NCI-H748 treated with DMSO at 0.1 percent for 48 hours (cell line): ENCODE measurements at places on chromosomes 5 and 9.

GRCh38 chr9:96680812-96681499 is 25.8 kb upstream of the PRXL2C start:
- no peak for DNase-seq

DNA sequence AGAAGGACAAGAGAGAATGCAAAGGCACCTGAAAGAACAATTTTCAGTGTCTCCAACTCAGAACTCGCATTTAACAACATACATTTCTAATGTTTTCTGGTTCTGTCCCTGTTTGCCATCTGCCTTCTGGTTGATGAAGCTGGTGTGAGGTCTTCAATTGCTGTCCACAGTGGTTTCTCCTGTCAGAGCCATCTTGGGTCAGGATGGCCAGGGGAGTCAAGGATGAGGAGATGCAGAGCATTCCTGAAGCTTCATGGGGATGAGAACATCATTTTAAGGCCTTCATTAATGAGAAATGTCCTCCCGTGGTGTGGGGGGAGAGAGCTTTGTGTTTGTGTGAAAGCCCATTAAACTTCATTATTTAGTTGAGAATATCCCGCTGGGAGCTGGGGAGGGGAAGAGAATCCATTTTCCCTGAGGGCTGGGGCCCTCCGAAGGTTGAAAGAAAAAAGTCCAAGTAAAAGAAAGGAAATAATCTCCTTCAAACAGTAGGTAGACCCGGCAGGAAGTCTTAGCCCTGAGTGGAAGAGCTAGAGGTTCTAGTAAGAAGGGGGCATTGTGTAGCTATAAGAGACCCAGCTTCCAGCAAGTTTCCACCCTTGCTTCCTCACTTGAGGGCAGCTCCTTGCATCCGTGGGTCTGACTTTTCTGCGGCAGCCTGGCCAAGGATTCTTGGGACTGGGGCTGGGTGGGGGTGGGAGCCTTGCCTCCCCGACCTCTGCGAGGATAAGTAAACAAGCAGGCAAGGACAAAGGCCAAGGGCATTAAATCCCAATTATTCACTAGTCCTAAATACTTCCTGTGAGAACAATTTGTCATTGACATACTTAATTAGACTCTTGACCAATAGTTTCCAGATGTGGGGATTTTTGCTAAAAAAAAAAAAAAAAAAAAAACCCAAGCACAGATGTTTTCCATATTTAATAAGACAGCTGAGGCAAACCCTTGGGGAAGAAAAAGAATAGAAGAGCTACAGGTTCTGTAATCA is 119.2 kb downstream of the MSX2 start:
- DNase-seq, result no peak

GRCh38 chr5:7446913-7447312 is 51.0 kb downstream of the ADCY2 start:
- no peak for DNase-seq

GRCh38 chr5:177313561-177314259 is 2.0 kb upstream of the MXD3 start:
- DNase-seq, result no peak

- DNase-seq, result no peak
Measured at GRCh38 chr5:109411627-109412026, 1.9 kb upstream of the PJA2 start.

- DNase-seq, result no peak
Measured at GRCh38 chr5:6503342-6503741, 54.7 kb downstream of the UBE2QL1 start.

- DNase-seq, result no peak
Measured at GRCh38 chr9:121242959-121243346, 25.0 kb upstream of the GSN start.
